Left renal cortex interstitium (tissue), 4 donors: ENCODE measurements at places on chromosomes 6 and 20. TPM values are rescaled to one million over a fixed set of nuclear protein-coding genes. Genes with fewer than 3 reads are reported as not detected.
A peak's percentile ranks its signal among the peaks of the same experiment; 100 is the strongest.

- no peak for DNase-seq
Measured at GRCh38 chr6:143158113-143158581, 97.5 kb downstream of the AIG1 start.

DNA sequence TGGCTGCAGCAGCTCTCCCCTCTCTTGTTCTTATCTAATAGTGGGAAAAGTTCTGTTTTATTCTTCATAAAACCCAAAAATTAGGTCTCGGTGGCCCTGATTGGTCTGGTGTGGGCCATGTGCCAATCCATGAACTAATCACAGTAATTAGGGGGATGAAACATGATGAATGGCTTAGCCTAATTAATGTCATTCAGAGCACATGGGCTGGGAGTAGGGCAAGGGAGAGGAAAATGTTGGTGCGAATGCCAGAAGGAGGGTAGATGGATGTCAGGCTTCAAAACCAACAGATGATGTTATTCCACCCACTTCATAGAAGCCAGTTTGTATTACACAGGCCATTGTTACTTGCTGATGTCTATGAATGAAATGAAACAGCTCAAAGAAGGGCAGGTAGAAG, 46.5 kb downstream of the PLEKHG1 start:
- DNase-seq = no peak

GRCh38 chr6:56364827-56365339, 117.5 kb upstream of the COL21A1 start:
- DNase-seq = no peak

- DNase-seq = no peak
Measured at GRCh38 chr6:84166395-84166794, 61.0 kb downstream of the CEP162 start.

GRCh38 chr20:34941226-34941625, 14.4 kb downstream of the GSS start:
- no peak for DNase-seq

DNA sequence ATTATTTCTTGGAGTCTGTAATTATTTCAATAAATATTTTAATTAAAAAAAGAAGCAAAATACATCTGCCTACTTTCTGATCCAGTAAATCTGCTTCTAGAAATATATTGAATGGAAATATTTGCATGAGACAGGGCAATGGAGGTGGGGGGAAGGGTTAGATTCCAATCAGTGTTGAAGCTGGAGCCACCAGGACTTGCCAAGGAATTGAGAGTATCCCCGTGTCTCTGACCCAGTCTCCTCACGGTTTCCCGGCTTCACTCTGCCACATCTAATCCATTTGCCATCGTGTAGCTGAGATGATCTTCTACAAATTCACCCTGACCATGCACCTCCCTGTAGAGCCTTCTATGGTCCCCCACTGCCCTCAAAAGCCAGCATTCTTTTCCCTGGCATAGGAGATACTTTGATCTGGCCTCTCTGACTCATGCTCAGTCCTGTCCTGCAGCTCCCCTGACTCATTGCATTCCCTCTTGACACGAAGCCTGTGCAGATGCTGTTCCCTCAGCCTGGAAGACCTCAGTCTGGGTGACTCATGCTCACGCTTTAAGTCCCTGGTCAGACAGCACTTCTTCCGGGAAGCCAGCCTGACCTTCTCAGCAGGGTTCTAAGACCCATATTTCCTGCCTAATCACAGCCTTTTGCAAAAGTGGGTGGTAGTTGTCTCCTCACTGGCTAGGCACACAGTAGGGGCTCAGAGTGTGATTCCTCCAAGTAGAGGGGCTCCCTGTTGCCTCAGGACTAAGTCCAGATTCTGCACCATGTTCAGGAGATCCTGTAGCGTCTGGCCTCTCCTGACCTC, 23.0 kb upstream of the FKBP1A start:
- DNase-seq = no peak

DNA sequence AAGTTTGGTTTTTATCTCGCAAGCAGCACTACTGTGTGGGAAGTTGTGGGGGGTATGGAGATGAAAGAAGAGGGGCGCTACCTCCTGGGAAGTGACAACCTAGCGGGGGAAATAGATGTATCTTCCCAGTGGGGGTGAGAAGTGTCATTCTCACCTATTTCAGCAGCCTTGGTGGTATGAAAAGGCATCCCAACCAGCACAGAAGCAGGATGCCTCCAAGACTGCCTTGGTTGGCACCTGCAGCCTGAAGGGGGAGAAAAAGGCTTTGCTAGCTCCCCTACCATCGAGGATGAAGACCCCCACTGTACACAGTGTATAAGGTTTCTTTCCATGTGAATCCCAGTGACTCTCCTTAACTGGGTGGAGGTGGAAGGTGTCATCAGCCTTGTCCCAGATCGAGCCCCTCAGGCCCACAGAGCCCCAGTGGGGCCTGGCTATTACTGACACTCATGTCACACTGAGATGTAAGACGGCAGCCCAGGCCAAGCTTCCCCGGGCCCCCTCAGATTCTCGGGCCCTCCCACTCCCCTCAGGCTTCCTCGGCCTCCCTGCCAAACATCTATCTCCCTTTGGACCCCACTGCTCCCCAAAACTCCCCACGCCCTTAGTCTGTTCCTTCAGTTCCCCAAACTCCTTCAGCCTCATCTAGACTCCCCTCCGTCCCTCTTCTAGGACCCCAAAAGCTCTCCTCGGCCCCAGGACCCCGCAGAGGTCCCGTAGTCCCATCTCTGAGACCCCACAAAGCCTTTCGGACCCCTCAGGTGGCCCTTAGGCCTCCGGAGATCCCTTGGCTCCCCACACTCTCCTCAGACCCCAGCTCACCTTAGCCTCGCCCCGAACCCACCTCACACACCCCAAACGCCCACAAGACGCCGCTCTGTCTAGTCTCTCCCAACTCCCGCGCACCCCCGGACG, 688 bp downstream of the COMMD7 start:
- DNase-seq = no peak

DNA sequence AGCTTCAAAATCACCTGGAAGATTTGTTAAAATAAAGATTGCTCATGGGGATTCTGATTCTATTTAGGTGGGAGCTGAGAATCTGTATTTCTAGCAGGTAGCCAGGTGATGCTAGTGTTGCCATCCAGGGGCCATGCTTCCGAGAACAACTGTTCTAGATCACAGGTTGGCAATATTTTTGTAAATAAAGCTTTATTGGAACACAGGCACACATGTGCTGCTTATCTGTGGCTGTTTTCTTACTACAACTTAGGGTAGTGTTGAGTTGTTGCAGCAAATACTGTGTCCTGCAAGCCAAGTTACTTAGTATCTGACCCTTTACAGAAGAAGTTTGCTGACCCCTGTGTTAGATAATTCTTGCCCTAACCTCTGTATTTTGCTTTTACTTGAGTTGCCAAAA, 12.0 kb downstream of the CENPW start:
- no peak for DNase-seq

- no peak for DNase-seq
Measured at GRCh38 chr6:1334684-1335083, 22.8 kb downstream of the FOXQ1 start.

DNA sequence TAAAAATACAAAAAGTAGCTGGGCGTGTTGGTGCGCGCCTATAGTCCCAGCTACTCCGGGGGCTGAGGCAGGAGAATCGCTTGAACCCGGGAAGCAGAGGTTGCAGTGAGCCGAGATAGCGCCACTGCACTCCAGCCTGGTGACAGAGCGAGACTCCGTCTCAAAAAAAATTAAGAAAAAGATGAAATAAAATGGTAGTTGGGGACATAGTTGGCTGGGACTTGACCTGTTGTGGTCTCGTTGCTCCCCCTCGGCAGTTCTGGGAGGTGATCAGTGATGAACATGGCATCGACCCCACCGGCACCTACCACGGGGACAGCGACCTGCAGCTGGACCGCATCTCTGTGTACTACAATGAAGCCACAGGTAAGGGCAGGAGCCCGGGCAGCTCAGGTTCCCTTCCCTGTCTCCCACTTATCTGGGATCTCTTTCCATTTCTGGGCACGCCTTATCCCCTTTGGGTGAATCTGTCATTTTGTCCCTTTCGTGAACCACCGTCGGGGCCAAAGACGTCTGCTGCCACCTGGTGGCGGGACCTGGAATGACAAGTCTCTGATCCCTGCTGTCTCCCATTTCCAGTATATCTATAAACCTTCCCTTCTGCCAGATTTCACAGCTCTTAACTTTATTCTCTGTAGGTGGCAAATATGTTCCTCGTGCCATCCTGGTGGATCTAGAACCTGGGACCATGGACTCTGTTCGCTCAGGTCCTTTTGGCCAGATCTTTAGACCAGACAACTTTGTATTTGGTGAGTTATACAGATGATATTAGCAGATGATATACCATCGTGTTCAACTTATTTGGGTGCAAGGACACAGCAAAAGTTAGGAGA, 2.3 kb downstream of the TUBB start:
- DNase-seq = peak; percentile 63

DNA sequence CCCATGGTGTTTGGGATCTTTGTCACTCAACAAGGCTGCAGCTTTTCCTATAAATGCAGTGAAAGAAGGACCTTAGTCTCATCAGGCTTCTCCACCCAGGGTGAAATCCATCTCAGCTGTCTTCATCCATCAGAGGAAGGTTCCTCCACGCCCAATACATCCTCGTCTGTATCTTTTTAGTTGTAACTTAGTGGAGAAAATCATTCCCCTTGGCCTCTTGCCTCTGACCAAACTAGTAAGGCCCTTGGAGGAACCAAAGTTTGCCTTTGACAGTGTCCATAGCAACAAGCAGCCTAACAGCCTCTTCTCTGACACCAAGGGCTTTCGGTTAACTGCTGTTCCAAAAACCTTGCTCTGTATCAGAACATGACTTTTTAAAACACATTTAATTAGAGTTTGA, 230.3 kb upstream of the ECI2 start:
- no peak for DNase-seq

DNA sequence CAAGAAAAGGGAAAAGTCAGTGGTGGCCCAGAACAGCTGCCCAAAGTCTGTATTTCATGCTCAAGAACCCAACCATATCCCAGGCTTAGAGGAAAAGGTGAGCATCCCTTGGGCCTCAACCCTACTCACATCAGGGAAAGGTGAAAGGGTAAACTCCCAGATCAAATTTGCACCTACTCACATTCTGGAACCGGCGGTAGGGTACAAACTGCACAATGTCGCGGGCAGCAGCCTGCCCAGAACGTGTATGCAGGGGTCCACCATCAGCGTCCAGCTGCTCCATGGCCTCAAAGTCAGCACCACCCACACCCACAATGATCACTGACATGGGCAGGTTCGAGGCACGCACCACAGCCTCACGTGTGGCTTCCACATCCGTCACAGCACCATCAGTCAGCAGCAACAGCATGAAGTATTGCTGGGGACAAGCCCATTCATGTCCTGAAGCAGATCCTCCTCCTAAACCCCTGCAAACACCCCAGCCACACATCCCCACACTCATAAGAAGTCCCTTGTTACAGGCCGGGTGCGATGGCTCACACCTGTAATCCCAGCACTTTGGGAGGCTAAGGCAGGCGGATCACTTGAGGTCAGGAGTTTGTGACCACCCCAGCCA, 10.9 kb downstream of the SPAG4 start:
- DNase-seq = no peak

Gene JAG1
- polyA plus RNA-seq = 203 TPM

Gene SALL4
- polyA plus RNA-seq = 11.5 TPM

Gene LTB
- 1.9 TPM for polyA plus RNA-seq

Gene RCAN2
- 19.9 TPM for polyA plus RNA-seq

Gene DCBLD1
- 10.2 TPM for polyA plus RNA-seq

Gene MEI4
- 1.8 TPM for polyA plus RNA-seq

Gene RPP40
- polyA plus RNA-seq = 12.4 TPM

Gene PACRG
- polyA plus RNA-seq = 20.1 TPM

Gene TRIM31
- 0.21 TPM for polyA plus RNA-seq

Gene NR2E1
- polyA plus RNA-seq = not detected

Gene MROH8
- 7.0 TPM for polyA plus RNA-seq

Gene PRDM13
- not detected for polyA plus RNA-seq

Gene CST7
- polyA plus RNA-seq = 0.48 TPM
